ENCODE measurements at places on chromosomes 2 and 18. TPM values are rescaled to one million over a fixed set of nuclear protein-coding genes. Genes with fewer than 3 reads are reported as not detected.

ADNP2 gene
- 16.7 TPM for total RNA-seq

CIB4 gene
- total RNA-seq = 0.60 TPM

PRADC1 gene
- total RNA-seq = 37.4 TPM

DSC3 gene
- total RNA-seq = 0.19 TPM

IHH gene
- total RNA-seq = 57.6 TPM

ADAM23 gene
- total RNA-seq = 1.4 TPM

GPR45 gene
- not detected for total RNA-seq

ST8SIA5 gene
- 0.24 TPM for total RNA-seq

Data from mucosa of descending colon (tissue), 3 donors.